AG04449 (cell line): ENCODE measurements at places on chromosomes 3 and 15.

- DNase-seq, result no peak
Observed at GRCh38 chr3:86723433-86723832, 267.5 kb downstream of the VGLL3 start.

GRCh38 chr3:197752107-197752506, 2.4 kb downstream of the FYTTD1 start:
- DNase-seq, result no peak

DNA sequence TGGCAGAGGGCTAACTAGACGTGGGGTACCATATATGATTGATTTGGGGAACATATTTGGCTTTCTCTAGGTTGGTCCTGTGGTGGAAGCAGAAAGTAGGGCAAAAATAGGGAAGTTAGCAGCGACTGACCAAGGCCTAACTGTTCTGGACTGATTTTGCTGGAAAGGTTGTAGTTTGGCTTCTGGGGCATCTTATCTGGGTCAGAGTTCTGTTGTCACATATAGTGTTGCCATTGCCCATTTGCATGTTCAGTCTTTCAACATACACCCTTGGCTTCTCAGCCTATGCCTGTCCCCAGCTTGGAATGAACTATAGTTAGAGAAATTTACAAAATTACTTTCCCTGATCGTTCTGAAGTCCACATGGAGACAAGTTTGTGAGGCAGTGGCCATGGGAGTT, 426.5 kb downstream of the TBC1D5 start:
- DNase-seq, result no peak

DNA sequence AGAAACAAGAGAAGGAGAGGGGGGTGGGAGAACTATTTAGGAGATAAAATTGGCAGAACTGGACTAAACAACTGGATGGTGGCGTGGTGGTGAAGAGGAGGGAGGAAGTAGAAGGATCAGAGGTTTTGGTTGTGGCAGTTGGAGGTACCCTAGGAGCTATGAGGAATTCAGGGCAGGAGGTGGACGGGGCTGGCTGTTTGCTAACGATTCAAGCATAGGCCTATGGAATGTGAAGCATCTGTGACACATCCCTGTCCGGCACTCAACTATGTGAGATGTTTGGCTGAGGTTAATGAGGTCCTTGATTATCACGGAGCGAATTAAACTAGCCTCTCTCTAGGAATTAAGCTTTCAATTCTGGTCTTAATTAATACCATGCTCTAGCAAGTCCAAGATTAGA, 13.5 kb downstream of the TARS3 start:
- DNase-seq, result peak; percentile 28

- no peak for DNase-seq
Observed at GRCh38 chr3:133662278-133662651, 524 bp upstream of the TOPBP1 start.

DNA sequence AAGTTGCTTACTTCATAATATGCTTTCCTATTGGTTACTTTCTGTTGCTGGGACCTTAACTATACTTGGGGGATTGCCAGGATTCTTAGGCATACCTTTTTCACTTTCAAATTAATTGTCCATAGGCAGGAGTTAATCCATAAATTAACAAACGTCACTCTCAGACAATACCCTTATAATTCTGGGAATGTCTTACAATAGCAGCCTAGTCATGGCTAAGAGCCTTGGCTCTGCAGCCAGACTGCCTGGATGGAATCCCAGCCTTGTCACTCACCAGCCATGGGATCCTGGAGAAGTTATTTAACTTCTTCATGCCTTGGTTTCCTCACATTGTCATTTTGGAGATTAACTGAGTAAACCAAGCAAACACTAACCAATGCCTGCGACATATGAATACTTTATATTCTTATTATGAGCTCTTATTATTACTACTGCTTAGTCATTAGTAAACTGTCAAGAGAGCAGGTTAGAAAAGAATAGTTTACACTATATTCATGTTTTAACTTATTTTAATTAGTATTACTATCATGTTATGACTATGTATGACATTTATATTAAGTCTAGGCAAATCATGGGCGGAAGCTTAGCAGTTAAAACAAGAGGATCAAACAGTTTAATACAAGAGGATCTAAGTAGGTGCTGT, 29.0 kb downstream of the GYG1 start:
- no peak for DNase-seq

GRCh38 chr15:51558876-51559275, 63.7 kb downstream of the DMXL2 start:
- no peak for DNase-seq

GRCh38 chr15:66774001-66774814, 72.2 kb downstream of the SMAD6 start:
- DNase-seq, result no peak

DNA sequence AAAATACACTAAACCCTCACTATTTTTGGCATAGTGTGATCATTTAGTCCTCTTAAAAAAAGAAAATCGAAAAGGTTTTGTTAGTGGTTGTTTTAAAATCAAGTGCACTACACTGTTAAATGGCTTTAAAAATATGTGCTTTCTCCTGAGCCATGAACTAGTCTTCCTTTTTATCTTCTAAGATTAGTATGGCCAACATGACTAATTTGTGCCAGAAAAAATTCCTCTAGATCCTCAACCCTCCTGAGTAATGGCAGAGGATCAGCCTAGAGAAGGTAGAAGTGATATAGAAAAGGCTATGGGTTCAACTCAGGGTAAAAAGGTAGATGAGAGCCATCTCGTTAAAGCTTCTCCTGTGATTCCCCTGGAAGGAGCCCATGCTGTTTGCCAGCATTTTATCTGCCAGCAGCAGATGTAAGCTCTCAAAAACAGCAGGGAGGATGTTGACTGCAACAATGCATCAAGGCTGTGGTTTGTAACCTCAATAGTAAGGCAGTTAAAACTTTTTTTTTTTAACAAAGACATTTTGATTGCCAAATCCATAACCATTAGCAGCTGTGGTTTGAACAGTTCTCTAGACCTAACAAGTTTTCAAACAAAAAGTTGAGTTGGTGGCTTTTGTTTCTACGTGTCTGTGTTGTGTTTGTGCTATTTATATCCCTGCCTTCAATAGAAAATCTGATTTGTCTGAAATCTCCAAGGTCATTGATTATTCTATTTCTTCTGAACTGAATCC, 30.2 kb upstream of the ZNF609 start:
- peak; percentile 60 for DNase-seq

DNA sequence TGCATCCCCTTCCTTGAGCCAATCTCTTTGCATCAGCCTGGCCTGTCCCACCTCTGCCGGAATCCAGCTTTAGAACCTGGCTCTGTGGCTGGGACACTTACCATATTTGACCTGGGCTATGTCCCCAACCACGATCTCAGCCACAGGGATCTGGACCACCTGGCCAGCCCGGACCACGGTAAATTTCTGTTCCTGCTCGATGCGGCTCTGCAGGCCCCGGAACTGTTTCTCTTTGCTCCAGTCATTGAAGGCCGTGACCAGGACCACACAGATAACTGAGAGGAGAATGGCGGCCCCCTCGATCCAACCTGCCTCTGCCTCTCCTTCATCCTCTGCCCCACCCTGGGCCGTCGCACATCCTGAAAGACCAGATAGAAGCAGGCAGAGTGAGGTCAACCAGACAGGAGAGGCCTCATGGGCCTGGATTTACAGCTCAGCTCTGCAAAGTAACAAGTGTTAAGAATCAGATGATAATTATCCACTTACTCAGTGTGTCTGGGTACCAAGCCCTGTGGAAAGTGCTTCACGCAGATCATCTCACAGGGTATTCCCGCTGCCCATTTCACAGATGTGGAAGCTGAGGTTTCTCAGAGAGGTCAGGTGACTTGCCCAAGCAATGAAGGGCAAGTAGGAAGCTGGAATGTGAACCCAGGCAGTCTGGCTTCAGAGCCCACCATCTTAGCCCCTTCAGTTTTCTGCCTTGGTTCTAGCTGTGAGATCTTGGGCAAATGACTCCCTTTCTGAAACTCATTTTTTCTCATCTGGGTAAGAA, 81.3 kb upstream of the SEC13 start:
- DNase-seq, result no peak

DNA sequence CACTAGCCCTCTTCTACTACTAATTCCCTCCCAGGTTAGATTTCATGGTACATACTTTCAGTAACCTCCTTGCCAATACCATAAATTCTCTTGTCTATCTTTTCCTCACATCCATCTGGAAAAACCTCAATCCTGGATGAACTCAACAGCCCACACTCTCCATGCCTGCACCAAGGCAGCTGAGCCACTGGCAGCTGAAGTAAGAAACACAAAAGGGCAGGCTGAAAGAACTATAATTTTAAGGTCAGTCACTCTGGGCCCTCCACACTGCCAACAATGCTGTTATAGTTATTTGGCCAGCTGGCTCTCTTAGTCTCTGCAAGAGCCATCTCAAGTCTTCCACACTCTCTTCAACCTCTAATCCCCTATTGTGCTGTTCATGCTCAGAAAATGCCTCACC, 15.1 kb upstream of the TIPARP start:
- DNase-seq, result no peak

DNA sequence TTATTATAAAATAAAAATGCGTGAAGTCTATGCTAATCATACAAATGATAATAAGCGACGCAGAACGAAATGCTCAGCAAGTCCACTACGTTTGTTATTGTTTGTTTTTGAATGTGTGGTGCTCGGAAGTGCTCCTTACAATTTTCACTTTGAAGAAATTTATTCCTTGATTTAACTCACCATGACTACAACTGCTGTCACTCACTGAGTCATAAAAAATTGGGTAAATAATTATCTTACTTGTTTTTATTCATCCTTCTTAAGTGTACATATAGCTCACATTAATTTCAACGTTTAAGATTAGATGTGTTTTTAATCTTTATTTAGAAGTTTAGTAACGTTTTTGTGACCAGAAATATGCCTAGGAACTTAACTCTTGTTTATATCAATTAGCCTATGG, 66.7 kb upstream of the NANOGP8 start:
- no peak for DNase-seq

DNA sequence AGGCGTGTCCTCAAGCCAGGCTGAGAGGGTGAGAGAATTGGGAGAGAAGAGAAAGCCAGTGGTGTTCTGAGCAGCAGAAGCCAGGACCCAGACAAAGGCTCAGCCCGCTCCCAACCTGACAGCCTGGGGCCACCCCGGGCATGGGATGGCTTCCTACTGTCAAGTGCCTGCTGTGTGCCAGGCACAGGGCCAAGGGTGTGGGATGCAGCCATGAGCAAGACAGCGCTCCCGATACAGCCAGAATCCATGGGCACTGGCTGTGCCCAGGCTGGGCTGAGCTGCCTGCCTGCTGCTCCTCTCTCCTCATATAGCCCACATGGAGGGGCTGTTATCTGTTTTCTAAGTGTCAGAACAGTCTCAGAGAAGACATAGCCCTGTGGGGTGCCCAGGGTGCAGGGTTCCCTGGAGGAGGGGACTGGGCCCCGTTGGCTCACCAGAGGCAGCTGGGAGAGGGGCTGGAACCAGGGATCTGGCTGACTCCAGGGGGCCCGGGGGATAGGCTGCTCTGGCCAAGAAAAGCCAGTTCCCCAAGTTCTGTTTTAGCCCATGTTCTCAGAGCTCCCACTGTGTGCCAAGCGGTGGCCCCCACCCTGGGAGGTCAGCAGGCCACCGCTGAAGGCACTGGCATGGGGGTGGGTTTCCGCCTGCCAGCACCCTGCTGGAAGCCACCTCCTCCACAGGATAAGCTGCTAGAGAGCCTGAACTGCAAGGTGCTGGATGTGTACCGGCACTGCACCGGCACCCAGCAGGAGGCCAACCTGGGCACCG, 39.0 kb downstream of the CFAP100 start:
- DNase-seq, result no peak

- DNase-seq, result no peak
Observed at GRCh38 chr3:59310736-59311135, 260.9 kb upstream of the CFAP20DC start.

- no peak for DNase-seq
Observed at GRCh38 chr3:123795471-123796251, 88.5 kb downstream of the MYLK start.

DNA sequence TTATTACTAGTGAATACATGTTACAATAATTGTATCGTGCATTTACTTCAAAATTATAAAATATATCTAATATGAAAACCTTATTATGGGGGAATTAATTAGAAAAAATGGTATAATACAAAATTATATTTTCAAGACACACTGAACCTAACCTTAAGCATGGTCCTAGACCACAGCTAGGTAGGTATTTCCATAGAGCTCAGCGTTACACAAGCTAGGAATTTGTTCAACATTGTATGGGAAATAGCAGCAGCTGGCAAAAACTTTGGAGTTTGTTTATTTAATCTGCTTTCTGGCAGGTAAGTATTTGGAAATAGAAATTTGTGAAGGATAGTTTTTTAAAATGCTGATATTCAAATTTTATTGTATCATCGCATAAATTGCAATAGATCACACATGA, 52.9 kb downstream of the BCHE start:
- DNase-seq, result no peak

- DNase-seq, result no peak
Observed at GRCh38 chr15:90145761-90146160, 43.5 kb upstream of the IDH2 start.

DNA sequence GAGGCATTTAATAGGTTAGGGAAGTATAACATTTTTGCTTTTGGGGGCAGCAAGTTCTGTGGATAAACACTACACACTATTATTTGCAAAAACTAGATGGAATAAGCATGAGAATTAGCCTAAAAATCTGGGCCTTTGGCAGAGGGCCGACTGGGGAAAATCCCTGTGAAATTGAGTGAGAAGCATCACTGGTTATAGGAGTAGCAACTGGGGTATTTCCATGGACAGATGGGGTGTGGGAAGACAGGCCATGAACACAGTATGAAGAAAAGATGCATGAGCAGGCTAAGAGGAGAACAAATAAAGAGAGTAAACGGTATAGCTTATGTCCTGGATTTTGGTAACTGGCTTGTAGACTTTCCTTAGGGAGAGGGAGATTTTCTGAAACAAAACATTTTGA, 32.9 kb upstream of the CSPG5 start:
- no peak for DNase-seq

DNA sequence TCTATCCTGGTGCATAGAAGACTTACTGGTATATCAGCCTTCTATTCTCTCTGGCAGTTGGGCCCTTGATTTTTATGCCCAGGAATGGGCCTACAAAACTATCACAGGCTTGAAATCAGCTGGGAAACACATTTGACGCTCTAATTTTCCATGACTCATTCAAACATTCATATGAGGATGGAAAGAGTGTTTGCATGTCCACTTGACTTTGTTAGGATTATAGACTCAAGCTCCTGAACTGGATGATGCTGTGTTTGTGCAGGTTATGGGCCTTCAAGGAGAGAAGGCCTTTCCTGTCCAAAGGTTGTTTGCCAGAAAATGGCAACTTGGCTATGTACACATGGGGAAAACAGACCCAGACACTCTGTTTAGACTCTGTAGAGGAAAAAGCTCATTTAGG, 219.9 kb downstream of the GAP43 start:
- DNase-seq, result no peak

DNA sequence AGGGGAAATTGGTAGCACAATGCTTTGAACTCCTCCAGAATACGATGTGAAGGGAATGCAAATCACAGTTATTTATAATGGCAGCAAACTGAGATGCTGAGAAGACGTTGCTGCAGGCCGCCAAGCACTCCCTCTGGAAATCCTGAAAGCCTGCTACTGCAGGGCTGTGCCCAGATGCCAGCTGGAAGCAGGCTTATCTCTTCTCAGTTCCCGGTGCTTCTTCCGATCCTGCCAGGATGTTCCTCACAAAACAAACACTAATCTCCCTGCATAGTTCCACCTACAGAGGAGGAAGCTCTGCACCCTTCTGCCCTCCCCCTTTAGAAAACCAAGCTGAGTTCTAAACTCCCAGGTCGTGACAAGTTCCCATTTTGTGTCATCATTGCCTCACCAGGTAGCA, 201.7 kb upstream of the BCL6 start:
- DNase-seq, result no peak

- DNase-seq, result no peak
Observed at GRCh38 chr3:158091531-158091930, 14.7 kb downstream of the SHOX2 start.

GRCh38 chr3:72398781-72399180, 449.5 kb downstream of the SHQ1 start:
- DNase-seq, result no peak

GRCh38 chr3:108410531-108410984, 99.8 kb downstream of the MYH15 start:
- DNase-seq, result no peak
